ENCODE measurements at places on chromosomes 12 and 14.

- no peak for DNase-seq
These were observed 102.6 kb downstream of the NTN4 start for GRCh38 chr12:95687937-95688336.

GRCh38 chr12:70353780-70354660, 12.1 kb upstream of the KCNMB4 start:
- no peak for DNase-seq

DNA sequence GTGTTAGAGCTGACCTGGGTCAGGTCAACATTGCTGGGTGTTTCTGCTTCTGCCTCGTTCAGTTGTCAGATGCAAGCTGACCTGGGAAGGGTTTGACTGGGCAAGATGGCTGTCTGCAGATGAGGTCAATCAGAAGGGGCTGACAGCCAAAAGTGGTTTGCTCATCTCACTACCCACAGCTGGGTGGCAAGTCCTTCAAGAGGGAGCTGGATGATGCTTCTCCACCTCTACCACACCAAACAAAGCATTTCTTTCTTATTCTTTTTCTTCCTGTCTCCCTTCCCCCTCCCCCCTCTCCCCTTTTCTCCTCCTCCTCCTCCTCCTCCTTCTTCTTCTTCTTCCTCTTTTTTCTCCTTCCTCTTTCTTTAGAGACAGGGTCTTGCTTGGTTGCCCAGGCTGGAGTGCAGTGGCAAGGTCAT, 268.2 kb upstream of the PLEKHG7 start:
- DNase-seq, result no peak

DNA sequence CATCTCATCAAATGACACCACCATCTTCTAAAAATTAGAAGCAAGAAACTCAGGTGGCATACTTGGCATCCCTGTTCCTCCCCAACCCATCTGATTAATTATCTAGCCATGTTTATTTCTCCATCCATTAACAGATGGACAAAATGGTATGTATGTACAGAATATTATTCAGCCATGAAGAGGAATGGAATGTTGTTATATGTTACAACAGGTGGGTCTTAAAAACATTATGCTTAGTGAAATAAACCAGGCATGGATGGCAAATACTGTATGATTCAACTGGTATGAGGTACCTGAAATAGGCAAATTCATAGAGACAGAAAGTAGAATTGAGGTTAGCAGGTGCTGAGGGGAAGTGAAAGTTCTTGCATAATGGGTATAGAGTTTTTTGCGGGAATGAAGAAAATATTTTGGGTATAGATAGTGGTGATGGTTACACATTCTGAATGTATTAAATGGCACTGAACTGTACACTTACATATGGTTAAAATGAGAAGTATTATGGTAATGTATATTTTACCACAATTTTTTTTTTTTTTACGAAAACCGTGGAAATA, 17.5 kb downstream of the YY1 start:
- no peak for DNase-seq
